HuH-7.5 (cell line): ENCODE measurements at places on chromosomes 1 and 21.

DNA sequence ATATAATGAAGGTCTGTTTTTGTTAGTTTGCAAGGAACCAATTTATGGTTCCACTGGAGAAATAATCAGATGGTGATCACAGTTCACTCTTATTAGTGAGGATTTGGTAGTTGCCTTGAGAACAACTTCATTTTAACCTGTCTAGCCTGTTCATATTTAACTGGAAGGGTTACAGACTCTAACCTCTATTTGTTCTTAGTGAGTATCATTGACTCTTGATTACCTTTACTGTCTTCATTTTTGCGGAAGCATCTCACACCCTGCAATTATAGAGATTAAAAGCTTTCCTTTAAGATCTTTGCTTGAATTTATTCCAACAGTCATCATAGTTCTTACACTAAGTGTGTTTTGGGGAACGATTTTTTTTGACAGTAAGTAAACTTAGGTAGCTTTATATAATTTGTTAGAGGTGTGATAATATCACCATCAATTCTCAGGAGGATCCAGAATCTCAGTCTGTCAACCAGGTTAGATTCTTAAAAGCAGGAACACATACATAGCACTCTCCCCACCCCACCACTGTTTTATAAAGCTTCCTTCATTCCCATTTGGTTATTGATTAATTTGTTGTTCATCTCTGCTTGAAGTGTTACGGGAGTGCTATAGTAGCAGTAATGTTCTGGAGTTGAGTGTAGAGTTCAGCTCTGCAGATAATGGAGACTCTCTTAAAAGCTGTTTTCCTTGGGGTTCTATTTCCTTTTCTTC is 30.1 kb downstream of the B3GALT2 start:
- DNase-seq = no peak

GRCh38 chr21:31668651-31669491 is 9.4 kb downstream of the SOD1 start:
- no peak for DNase-seq

GRCh38 chr1:114109981-114110380 is 43.7 kb downstream of the SYT6 start:
- DNase-seq = no peak

DNA sequence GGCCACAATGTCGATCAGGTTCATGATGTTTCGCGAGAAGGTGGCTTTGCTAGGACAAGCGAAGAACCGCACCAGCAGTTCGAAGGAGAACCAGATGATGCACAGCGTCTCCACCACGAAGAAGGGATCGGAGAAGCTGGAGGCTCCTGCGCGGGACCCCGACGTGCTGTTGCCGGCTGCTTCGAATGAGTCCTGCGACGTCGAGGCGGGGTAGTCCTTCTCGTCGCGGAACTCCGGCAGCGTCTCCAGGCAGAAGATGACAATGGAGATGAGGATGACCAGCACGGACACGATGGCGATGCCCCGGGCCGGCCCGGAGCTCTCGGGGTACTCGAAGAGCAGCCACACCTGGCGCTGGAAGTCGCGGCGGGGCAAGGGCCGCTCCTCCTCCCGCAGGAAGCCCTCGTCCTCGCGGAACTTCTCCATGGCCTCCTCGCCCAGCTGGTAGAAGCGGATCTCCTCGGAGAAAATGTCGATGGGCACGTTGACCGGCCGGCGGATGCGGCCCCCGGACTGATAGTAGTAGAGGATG is 869 bp downstream of the KCNA3 start:
- DNase-seq = no peak

- DNase-seq = no peak
These were observed 205.7 kb upstream of the ST6GALNAC5 start for GRCh38 chr1:76661531-76661930.

GRCh38 chr1:214330222-214330621 is 49.3 kb downstream of the SMYD2 start:
- no peak for DNase-seq

GRCh38 chr1:230149751-230150584 is 82.9 kb downstream of the GALNT2 start:
- DNase-seq = no peak

DNA sequence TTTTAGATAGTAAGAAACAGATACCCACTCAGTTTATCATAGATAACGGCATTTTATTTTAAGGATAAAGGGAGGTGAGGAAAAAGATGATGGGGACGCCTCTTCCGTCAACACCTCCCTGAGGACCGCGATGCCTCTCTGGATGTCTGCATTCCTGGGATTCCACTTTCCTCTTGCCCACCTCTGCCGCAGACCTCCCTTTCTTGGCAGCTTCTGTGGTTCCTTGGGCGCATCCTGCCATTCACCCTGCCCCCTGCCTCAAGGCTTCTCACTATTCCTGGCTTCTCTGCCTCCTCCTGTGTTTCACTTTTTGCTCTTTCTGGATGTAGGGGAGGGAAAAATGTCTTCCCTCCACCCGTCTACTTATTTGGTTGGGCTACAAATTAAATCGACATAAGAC is 19.9 kb downstream of the HUNK start:
- no peak for DNase-seq

- DNase-seq = no peak
These were observed 138.6 kb upstream of the JUN start for GRCh38 chr1:58922302-58923089.

DNA sequence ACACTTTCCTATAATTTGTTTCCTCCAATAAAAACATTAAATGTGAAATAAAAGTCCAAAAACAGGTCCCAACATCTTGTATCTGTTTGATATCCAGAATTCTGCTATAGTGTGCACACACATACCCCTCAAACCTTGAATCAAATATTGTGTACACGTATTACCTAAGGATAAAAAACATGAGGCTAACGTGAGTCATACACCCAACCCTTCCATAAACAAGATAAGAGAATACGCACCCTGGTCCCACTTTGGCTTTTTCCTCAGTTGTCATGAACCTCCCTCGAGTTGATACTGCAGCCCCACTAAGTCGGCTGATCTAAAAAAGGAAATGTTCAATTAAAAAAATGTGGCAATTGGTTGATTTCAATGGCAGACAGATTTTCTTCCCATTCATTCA is 5.2 kb downstream of the KHDC4 start:
- no peak for DNase-seq

- DNase-seq = peak; percentile 56
These were observed 1.7 kb upstream of the FYB2 start for GRCh38 chr1:56820755-56821461.

DNA sequence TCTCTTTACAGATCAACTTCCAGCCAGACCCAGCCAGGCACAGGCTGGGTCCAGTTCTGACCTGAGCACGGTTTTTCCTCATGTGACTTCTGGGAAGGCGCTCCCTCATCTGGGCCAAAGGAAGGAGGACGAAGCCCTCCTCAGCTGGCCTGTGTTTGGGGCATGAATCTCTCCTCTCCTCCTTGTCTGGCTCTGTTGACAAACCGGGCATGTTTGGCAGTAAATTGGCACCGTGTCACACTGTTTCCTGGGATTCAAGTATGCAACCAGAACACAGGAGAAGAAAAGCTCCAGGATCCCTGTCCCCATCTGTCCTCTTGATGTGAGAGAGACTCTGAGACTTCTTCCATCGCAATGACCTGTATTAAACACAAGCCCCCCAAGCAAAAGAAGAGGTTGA is 18.3 kb downstream of the NECAP2 start:
- DNase-seq = no peak

DNA sequence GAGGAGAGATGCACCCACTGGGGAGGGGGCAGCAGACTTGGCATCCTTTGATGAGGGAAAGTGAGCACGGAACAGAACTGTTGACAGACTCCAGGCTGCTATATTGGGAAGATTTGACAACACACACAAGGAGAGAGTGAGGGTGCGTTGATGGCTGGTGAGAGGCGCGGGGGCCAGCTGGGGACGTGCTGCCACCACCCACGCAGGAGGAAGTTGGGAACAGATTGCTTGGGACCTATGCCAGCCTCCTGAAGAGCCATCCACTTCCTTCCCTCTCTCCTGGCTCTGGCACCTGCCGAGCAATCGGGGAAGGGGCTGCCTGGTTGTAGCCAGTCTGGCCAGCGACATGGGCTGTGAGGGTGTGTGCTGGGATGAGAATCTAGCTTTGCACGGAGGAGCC is 223.7 kb upstream of the CSF3R start:
- DNase-seq = no peak

- DNase-seq = peak; percentile 72
These were observed 9.7 kb upstream of the SHCBP1L start for GRCh38 chr1:182962554-182963115.

DNA sequence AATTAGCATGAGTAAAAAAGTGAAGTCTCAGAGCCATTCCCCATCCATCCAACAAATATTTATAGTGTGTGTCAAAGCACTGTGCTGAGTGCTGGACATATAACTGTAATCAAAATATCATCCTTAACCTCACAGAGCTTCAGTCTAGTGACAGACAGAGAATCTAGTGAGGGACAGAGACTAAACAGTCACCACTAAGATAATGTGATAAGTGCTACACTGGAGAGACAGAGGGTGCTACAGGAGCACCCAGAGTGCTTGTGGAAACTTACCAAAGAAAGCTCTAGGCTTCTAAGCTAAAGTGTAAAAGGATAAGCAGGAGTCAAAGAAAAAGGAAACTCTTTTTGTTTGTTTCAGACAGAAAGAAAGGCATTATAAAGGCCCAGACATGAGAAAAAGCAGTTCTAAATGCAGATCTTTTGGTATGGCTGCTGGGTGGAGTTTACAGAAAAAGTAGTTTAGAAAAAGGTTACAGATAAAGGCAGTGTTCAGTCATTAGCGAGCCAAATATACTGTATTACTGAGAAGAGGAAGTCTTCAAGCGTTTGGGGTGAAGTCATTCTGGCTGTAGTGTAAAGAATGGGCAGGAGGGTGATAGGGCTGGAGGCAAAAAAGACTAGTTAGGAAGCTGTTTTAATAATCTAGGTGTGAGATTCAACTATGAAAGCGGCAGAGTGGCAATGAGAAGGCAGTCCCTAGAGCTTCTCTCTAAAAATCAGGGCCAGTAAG is 83.8 kb downstream of the SCMH1 start:
- no peak for DNase-seq

DNA sequence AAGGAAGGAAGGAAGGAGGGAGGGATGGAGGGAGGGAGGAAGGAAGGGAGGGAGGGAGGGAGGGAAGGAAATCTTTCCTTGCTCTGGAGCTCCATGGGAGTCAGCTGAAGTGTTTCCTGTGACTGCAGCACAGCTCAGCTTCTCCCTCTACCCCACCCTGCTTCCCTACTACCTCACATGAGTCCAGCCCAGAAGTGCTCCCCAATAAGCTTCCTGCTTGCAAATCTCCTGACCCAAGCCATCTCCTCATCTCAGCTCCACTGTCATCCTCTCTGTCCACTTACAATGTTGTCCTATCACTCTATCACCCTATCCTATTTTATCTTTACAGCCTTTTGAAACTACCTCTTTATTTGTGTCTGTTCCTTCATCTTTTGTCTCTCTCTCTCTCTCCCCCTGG is 52.9 kb upstream of the SSBP3 start:
- DNase-seq = no peak

GRCh38 chr1:109786531-109787021 is 22.9 kb upstream of the EPS8L3 start:
- DNase-seq = no peak

DNA sequence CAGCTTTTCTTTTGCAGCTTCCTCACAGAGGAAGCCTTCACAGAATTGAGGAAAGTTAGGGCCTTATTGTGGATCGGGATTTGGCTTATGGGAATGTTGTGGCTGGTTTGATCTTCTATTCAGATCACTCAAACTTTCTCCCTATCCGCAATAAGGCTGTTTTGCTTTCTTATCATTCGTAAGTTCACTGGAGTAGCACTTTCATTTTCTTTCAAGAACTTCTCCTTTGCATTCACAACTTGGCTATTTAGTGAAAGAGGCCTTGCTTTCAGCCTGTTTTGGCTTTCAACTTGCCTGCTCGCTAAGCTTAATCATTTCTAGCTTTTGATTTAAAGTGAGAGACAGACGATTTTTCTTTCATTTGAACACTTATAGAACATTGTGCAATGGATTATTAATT is 181.9 kb upstream of the B3GALT2 start:
- no peak for DNase-seq

DNA sequence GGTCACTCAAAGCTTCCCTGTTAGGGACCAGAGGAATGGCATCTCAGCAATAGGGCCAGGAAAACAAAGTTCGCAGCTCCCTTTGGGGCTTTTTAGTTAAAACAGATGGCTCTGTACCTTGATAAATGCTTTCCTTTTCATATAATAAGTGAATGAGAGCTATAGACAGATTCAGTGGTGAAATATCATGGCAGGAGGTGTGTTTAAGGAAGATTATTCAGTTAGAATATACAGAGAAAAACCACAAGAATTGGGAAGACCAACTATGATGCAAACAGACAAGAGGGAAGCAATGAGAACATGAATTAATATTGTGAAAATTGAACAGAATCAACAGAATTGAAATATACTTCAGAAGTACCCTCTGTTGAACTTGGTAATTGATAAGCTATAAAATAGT is 379.4 kb downstream of the PLPP3 start:
- no peak for DNase-seq

- no peak for DNase-seq
These were observed 17.3 kb downstream of the CSF1 start for GRCh38 chr1:109927911-109928321.

DNA sequence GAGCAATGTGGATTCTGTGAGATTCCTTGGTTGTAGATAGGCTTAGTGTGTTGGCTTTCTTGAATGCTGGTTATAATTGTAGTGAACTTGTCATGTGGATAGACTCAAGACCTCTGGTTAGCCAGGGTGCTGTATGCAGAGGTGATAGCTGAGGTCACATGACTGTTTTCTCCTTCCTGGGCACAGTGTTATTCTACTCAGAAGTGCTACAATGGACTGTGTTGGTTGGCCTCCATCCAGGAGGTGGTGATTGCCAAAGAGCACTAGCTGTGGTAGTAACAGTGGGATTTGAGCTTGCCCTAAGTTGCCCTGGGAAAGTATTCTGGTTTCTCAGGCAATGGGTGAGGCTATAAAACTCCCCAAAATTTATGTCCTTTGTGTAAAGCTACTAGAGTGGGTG is 71.6 kb downstream of the SH3BGR start:
- no peak for DNase-seq

DNA sequence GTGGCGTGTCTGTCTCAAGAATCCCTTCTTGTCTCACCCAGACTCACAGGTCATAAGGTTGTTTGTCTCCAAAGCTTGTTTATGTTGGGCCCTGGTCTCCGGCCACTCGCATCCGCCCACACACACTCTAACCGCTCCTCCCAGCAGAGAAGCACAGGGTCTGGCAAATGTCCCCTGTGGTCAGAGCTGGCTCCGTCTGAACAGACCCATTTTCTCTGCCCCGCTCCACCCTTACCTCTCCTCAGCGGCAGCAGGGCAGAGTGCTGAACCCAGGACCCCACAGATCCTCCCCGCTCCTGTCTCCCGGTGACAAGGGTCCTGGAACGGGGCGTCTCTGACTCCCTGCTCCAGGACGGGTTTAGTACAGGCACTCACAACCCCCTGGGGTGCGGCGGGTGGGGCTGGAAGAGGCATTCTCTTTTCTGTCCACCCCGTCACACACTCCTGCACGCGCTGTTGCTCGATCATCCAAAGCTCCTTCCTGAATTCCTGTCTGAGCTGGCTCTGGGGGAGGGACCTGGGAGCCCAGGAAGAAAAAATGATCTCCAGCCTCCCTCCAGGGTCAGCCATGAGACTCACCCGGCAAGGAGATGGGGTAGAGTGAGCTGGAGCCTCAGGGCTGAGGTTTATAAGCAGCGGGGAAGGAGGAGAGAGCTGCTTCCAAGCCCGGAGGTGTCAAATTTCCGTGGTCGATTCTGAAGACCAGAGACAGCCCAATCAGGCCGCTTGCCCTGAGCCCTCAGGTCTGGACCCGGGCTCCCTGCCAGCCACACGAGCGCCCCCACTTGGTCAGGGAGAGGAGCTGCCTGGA is at the start of gene S100A13:
S100A13 (minus strand) TSS at position 602 of the 811 bp plus-strand sequence. CDS start 1,033 bp downstream, outside the sequence.
- DNase-seq = peak; percentile 90

GRCh38 chr1:106637566-106637965 is 418.9 kb upstream of the PRMT6 start:
- DNase-seq = no peak
